Left lung (tissue), 14 donors: ENCODE measurements at places on chromosomes 12 and 14. TPM values are rescaled to one million over a fixed set of nuclear protein-coding genes. Genes with fewer than 3 reads are reported as not detected.

Gene MYH6
- not detected for polyA plus RNA-seq

Gene CCNT1
- 31.6 TPM for polyA plus RNA-seq

Gene TAS2R10
- polyA plus RNA-seq = 2.6 TPM

Gene COCH
- polyA plus RNA-seq = 1.4 TPM

Gene INHBE
- polyA plus RNA-seq = 0.79 TPM

Gene ADGRD1
- 44.5 TPM for polyA plus RNA-seq

Gene GLI1
- 35.7 TPM for polyA plus RNA-seq

Gene TAMALIN
- polyA plus RNA-seq = 33.8 TPM

Gene KRT74
- not detected for polyA plus RNA-seq

Gene CATSPERB
- 0.83 TPM for polyA plus RNA-seq

Gene CYP46A1
- polyA plus RNA-seq = 5.7 TPM

Gene CEP170B
- polyA plus RNA-seq = 12.0 TPM

Gene AICDA
- 0.04 TPM for polyA plus RNA-seq

Gene LTB4R
- polyA plus RNA-seq = 6.7 TPM

Gene ART4
- polyA plus RNA-seq = 0.13 TPM

Gene TMPRSS12
- polyA plus RNA-seq = 0.06 TPM

DNA sequence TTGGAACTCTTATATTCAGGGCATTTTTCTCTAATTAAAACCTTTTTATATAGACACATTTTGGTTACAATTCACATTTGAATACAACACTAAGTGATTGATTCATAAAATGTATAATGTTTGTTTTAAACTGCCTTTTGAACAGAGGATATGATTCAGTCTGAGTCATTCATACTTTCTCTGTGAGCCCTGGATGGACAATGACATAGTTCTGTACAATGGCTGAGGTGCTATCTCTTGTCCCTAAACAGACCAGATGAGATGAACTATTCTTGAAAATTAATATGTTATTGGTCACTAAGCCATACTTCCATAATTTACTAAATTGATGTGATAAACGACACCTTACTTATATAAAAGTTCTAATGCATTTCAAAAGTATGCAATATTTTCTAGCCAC lies 199.7 kb upstream of the ATXN7L3B start:
- DNase-seq = no peak
- no peak overlapping the region for H3K4me3 ChIP-seq
- H3K36me3 ChIP-seq = no peaks in the 10 kb centered on the region
- H3K4me1 ChIP-seq = no peaks in the 10 kb centered on the region
- H3K27me3 ChIP-seq = no peaks in the 10 kb centered on the region

DNA sequence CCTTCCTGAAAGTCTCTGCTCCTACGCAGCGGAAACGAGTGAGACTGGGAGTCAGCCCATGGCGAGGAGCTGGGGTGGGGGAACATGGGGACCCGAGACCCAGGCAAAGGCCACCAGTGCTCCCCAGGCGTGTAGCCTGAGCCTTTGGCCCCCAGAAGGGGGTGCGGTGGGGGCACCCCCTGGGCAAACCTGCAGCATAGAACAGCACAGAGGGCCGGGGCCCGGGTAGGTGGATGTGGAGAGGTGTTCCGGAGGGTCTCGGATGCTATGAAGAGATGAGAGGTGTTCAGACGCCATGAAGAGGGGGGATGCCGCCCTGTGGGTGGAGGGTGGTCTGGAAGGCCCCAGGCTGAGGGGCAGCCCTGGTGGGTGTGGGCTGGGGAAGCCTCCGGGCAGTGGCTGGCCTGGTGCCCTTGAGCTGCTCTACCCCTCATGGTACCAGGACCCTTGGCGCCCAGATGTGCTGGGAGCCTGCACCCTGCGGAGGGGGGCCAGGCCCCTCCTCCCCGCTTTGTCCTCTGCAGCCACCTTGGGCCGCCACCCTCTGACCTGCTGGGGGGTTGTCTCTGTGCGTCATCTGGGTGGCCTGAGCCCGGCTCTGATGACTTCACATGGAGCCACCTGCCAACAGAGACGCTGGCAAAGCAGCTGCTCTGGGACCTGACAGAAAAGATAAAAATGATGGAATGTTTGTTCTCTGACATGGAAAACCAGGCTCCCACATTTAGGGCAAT lies 83.4 kb downstream of the KIF26A start:
- H3K27me3 ChIP-seq = peaks cover 60% of the 10 kb centered on the region
- H3K27ac ChIP-seq = no peak overlapping the region
- no peaks in the 10 kb centered on the region for H3K36me3 ChIP-seq
- DNase-seq = no peak
- no peaks in the 10 kb centered on the region for H3K4me1 ChIP-seq
- no peak overlapping the region for H3K4me3 ChIP-seq

DNA sequence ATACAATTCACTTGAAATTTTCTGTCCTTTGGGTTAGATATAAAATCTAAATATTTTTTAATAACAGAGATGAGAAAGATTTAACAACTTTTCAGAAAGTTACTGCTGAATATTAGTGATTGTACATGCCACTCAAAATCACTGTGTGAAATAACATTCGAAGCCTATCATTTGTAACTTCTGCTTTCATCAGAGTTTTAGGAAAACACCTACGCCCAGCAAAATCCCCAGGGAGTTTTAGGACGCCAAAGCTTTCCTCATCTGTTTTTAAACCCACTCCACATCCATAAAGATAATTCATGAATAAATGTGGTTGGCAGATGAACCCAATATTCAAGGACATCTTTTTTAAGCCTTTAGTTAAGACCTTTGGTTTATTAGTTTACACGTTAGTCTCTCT lies 23.9 kb downstream of the TC2N start:
- DNase-seq = no peak
- no peak overlapping the region for H3K4me3 ChIP-seq
- no peak overlapping the region for H3K27ac ChIP-seq
- H3K36me3 ChIP-seq = no peaks in the 10 kb centered on the region

DNA sequence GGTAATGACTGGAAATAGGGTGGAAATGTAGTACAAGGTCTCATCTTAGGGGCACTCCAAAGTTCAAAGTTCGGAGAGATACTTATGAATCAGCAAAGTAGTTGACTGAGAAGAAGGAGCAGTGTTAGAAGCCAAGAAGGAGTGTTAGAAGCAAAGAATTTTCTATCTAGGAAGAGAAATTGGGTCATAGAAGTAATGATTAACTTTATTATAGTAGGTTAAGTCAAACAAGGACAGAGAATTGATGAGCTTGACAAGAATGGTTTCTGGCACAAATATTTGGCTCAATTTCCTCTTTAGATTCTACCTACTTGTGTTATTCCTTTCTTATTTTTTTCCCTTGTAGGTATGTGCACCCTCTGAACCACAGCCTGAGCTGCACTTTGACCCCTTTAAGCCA lies 810.5 kb upstream of the LRFN5 start:
- no peaks in the 10 kb centered on the region for H3K4me1 ChIP-seq
- no peaks in the 10 kb centered on the region for H3K27me3 ChIP-seq
- no peak for DNase-seq
- no peak overlapping the region for H3K4me3 ChIP-seq
- no peaks in the 10 kb centered on the region for H3K36me3 ChIP-seq

DNA sequence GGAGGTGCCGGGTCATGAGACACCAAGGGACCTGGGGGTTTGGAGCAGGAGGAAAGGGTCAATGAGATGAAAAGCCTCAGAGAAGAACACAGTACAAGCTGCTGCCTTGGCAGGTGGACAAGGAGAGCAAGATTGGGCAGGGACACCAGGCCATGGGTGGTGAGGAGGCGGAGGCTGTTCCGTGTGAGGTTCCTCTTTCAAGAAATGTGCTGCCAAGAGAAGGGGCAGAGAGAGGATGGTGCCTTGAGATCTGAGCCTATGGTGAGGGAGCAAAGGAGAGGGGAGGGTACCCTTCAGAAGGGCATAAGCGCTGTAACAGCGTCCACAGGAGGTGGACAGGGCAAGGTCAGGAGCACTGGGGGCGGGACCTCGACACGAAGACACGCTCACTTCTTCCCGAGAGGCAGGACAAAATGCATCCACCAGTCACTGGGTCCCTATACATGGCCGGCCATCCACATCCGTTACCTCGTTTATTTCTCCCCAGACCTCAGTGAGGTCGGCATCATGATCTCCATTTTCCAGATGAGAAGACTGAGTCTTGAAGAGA lies 100.2 kb downstream of the B4GALNT3 start:
- H3K27me3 ChIP-seq = no peaks in the 10 kb centered on the region
- no peak for DNase-seq
- peaks cover 37% of the 10 kb centered on the region for H3K36me3 ChIP-seq
- H3K4me3 ChIP-seq = no peak overlapping the region
- H3K27ac ChIP-seq = no peak overlapping the region

GRCh38 chr14:68951800-68952530 lies 27.1 kb downstream of the ACTN1 start:
- no peaks in the 10 kb centered on the region for H3K36me3 ChIP-seq
- peaks cover 47% of the 10 kb centered on the region for H3K4me1 ChIP-seq
- DNase-seq = peak; percentile 82
- H3K27me3 ChIP-seq = no peaks in the 10 kb centered on the region
- no peak overlapping the region for H3K4me3 ChIP-seq
- H3K27ac ChIP-seq = peak overlapping the region; percentile 74

- H3K4me3 ChIP-seq = no peak overlapping the region
- no peak for DNase-seq
- no peak overlapping the region for H3K27ac ChIP-seq
- H3K27me3 ChIP-seq = peaks cover 9% of the 10 kb centered on the region
- H3K4me1 ChIP-seq = no peaks in the 10 kb centered on the region
Measured at GRCh38 chr14:91827746-91828145, 39.6 kb downstream of the TC2N start.

- no peak for DNase-seq
- H3K27ac ChIP-seq = peak overlapping the region; percentile 84
- peaks cover 19% of the 10 kb centered on the region for H3K4me1 ChIP-seq
Measured at GRCh38 chr12:114683709-114684097, 272 bp downstream of the TBX3 start.

- H3K4me1 ChIP-seq = no peaks in the 10 kb centered on the region
- no peaks in the 10 kb centered on the region for H3K36me3 ChIP-seq
- H3K27ac ChIP-seq = no peak overlapping the region
Measured at GRCh38 chr12:111953455-111953854, 59.5 kb downstream of the TMEM116 start.

- no peaks in the 10 kb centered on the region for H3K27me3 ChIP-seq
- no peak overlapping the region for H3K4me3 ChIP-seq
- no peak overlapping the region for H3K27ac ChIP-seq
- H3K4me1 ChIP-seq = no peaks in the 10 kb centered on the region
- H3K36me3 ChIP-seq = no peaks in the 10 kb centered on the region
Measured at GRCh38 chr12:42905419-42905705, 315.8 kb upstream of the PRICKLE1 start.

GRCh38 chr12:95996034-95996658 lies at the start of gene HAL:
HAL (minus strand) TSS chr12:95996344; CDS start chr12:95995910, 434 bp downstream.
- H3K4me1 ChIP-seq = peaks cover 43% of the 10 kb centered on the region
- no peaks in the 10 kb centered on the region for H3K27me3 ChIP-seq
- peak within 1 kb of the TSS; percentile 24 for H3K4me3 ChIP-seq
- H3K36me3 ChIP-seq = peaks cover 35% of the 10 kb centered on the region
- H3K27ac ChIP-seq = peak within 1 kb of the TSS; percentile 27

DNA sequence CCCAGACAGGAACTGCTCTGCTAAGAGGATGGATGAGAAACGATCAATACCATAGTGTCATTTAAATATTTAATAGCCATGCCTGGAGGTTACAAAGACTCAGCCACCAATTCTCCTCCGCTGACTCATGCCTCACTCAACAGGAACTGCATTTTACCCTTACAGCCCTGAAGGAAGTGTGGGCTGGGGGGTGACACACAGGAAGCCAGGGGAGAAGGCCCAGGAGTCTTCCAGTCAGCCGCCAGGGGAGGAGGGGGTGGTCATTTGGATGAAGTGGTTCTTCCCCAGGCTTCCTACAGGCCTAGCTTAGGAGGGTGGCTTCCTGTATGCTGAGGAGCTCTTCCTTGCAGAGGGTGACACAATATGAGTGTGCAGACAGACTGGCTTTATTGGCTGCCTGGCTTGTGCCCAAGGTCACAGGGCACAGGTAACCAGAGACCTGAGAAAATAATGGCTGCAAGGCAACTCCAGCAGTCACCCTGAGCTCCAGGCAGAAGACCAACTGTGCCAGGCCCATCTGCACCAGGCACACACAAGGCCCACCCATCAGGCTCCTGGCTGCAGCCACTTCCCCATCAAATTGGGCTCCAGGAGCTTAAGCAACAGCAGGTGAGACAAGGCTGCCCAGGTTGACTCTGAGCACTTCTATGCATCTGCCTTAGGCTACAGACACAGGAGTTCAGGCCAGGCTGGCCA lies 30.6 kb upstream of the RPLP0 start:
- no peak overlapping the region for H3K4me3 ChIP-seq
- peaks cover 73% of the 10 kb centered on the region for H3K4me1 ChIP-seq
- no peaks in the 10 kb centered on the region for H3K36me3 ChIP-seq
- peak; percentile 76 for DNase-seq

GRCh38 chr12:14258575-14258940 lies 106.9 kb upstream of the ATF7IP start:
- peak overlapping the region; percentile 92 for H3K27ac ChIP-seq
- DNase-seq = no peak
- H3K4me3 ChIP-seq = no peak overlapping the region
- H3K36me3 ChIP-seq = no peaks in the 10 kb centered on the region

DNA sequence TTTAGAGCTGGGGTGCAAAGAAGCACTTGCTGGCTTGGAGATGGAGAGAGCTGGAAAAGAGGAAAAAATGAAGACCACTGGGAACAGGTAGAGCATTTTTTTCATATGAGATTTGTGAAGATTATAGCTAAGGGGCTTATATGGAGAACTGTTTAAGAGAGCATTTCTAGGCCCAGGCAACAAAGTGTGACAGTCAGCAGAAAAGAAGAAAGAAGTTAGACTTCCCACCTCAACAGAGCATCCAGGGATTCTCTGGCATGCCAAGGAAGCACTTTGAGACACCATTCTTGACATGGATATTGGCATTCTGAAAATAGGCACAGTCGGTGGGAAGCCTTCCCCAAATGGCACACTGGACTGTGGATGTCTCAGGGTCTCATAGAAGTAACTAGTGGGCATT lies 195.5 kb downstream of the KLHL28 start:
- H3K27me3 ChIP-seq = no peaks in the 10 kb centered on the region
- no peaks in the 10 kb centered on the region for H3K4me1 ChIP-seq
- no peak overlapping the region for H3K27ac ChIP-seq
- no peak for DNase-seq
- no peaks in the 10 kb centered on the region for H3K36me3 ChIP-seq

GRCh38 chr12:101666052-101666728 lies 31.2 kb upstream of the CHPT1 start:
- DNase-seq = no peak
- H3K4me3 ChIP-seq = no peak overlapping the region
- H3K36me3 ChIP-seq = no peaks in the 10 kb centered on the region
- H3K27ac ChIP-seq = no peak overlapping the region

- no peak overlapping the region for H3K27ac ChIP-seq
- no peaks in the 10 kb centered on the region for H3K4me1 ChIP-seq
- peaks cover 29% of the 10 kb centered on the region for H3K27me3 ChIP-seq
- DNase-seq = no peak
- H3K4me3 ChIP-seq = no peak overlapping the region
Measured at GRCh38 chr14:104855532-104856090, 9.5 kb upstream of the CEP170B start.

GRCh38 chr12:6332459-6332858 lies 9.4 kb downstream of the TNFRSF1A start:
- H3K4me1 ChIP-seq = peaks cover 35% of the 10 kb centered on the region
- H3K27ac ChIP-seq = no peak overlapping the region
- H3K27me3 ChIP-seq = no peaks in the 10 kb centered on the region
